ENCODE measurements at places on chromosomes 5 and 9.

GRCh38 chr9:87792831-87793288 is 66.9 kb downstream of the CTSL start:
- DNase-seq, result peak; percentile 95

GRCh38 chr5:55231029-55231918 is 2.1 kb downstream of the CCNO start:
- no peak for DNase-seq

GRCh38 chr5:98248949-98249348 is 524.5 kb upstream of the RGMB start:
- peak; percentile 79 for DNase-seq

- DNase-seq, result peak; percentile 23
Observed at GRCh38 chr5:54309276-54309675, 1.1 kb downstream of the ARL15 start.

- no peak for DNase-seq
Observed at GRCh38 chr9:96279932-96280331, 22.0 kb downstream of the HSD17B3 start.

- no peak for DNase-seq
Observed at GRCh38 chr5:9726931-9727330, 96.8 kb upstream of the TAS2R1 start.

DNA sequence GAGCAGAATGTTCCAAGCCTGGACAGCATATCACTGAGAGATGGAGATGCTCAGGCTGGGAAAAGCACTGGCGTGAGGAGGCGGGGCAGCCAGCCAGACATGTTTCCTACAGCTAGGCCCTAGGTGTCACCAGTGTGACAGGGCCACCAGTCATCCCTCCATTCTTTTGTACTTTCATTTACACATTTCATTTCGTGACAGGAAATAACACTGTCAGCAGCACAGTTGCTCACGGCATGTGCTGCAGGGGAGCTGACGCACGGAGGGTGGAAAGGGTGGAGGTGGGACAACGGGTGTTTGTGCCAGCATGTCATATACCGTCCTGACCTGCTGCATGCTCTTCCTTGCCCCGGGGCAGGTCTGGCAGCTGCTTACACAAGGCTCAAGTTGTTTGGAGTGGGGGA is 14.8 kb upstream of the CEMIP2 start:
- no peak for DNase-seq

DNA sequence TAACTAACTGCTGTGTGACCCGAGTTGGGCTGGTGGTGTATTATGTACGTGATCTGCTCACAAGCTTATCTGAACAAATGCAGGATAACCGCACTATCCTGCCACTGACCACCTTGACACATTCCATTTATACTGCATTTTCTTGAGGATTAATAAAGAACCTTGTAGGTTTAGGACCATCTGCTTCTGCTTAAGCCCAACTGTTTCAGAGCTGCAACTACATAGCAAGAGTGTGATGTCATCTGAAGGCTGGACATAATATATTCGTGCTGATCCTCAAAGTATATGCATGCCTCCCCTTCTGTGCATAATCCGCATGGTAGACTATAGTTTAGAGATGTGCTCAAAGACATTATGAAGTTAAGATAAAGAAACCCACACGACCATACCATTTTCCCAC is 435.9 kb downstream of the BNC2 start:
- DNase-seq, result no peak

DNA sequence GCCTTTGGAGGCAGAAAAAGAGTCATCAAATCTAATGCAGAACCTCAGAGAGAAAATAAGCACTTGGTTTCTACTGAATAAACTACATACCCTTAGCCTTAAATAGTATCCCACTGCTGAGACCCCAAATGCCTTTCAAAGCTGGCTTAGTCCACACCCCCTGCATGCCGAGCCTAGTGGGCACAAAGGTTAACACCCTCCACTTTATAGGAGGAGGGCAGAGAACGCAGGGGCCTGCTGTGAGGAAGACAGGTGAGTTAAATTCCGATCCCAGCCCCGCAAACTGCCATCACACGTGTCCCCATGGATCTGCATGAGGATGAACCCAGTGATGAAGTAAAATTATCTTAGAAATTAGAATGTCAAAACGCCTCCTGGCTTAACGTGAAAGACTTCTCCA is 19.5 kb upstream of the HSD17B3 start:
- no peak for DNase-seq

DNA sequence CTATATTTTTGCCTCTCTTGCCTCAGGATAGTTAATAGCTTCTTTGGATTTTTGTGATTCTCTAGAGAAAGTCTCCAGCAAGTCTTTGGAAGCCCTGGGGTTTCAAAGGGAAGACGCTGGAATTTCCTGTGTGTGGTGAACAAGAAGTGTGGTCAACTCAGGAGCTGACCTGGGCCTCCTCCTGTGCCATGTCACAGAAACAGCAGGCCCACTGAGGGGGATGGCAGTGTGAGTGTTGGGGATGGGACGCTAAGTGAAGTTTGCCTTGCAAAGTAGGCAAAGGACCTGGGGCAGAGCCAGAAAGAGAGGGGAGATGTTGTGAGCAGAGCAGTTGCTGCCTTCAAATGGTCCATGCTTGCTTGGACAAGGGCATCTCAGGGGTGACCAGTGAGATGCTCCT is 226.3 kb downstream of the DMRT2 start:
- no peak for DNase-seq

DNA sequence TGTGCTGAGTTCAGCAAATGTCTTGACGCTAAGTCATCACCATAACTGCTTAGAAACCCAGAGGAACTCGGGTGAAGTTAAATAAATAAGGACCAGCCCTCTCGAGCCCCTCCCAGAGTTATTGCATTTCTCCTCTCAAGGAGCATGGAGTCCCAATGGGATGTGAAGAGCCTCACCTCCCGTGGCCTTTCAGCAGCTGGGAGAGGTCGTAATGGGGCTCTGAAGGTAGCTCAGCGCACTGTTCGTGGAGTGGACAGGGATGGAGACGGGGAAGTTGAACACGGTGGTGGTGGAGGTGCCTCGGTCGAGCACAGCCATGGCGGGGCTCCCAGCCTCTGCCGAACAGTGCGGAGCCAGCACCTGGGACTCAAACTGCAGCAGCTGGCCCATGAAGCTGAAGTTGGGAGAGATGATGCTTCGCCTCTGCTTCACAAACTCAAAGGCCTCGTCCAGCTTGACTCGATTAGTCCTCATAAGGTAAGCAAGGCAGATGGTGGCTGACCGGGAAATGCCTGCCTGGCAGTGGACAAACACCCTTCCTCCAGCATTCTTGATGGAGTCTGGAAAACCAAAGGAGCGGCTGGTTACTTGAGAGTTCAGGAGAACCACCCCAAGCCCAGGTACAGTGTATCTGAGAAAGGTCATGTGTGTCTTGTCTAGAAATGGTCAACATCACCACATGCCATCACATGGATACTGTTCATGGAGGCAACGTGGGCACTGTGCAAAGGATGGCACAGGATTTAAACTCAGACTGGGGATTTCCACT is 2.2 kb downstream of the DUSP1 start:
- DNase-seq, result peak; percentile 77

DNA sequence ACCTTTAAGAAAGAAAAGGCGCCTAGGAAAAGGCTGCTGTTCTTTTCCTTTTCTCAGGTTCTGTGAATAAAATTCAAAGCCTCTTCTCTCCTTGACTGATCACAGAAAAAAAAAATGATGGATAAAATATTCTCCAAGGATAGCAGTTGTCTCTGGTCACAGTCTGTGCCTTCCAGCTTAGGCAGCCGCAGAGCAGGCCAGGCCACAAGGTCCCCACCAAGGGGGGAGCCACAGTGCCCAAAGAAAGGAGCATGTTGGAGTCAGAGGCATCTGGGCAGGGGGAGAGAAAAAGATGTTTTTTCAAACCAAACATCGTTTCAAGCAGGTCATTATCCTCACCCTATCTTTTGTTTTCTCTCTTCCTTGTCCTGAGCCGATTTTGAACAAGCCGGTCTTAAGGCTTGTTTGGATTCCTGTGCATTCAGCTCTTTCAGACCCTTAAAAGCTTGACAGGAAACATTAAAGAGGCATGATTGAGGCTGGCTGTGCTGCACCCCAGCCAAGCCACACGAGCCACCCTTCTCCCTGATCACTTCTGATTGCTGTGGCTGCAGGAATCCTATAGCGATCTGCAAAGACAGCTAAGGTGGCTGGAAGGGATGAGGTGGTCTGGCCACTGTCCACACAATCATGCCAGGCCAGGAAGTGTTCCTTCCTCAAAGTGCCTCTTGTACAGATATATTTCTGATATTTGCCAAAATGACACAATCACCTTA is 284.6 kb upstream of the TLE4 start:
- DNase-seq, result no peak

DNA sequence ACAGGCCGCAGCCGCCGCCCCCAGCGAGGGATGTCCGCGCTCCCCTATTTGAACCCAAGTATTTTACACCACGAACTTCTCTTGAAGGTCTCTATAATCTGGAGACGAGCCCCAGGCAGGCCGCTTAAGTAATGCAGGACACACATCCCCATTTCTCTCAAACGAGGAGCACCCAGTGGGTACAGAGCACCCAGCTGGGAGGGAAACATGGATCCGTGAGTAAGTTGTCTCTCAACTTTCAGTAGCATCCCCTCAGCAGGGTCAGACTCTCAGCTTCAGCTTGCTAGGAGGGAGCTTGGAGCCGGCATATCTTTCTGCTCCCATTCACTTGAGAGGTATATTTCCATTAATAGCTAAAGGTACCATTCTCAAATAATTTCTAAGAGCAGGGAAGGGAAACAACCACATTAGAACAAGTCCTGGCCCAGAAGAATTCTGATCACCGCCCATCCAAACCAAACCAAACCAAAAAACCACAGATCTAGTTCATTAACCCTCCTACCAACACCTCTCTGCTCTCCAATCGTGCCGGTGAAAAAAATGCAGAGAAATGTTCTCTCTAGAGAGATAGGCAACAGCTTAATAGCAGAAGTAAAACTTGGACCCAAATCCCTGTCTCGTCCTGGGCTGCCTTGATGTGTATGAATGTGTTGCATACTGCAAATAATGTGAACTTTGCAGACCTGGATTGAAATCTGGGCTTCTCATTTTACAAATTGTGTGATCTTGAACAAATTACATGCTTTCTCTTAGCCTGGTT is 910 bp downstream of the TDRD7 start:
- DNase-seq, result peak; percentile 12

GRCh38 chr9:120610975-120611689 is 31.2 kb upstream of the CDK5RAP2 start:
- DNase-seq, result peak; percentile 32

DNA sequence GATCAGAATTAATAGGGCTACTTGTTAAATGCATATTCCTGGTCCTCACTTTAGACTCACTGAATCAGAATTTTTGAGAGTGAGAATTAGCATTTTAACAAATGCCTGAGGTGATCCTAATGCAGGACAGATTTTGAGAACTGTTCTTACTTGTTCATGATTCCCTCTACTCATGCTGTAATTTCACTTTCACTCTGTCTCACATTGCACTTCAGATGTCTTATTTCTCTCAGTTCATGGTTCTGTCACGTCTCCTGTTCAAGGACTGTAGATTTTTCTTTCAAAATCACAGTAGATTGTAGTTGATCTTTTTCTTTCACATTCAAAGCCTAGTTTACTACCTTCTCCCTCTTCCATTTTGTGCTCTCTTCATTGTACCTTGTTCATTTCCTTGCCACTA is 54.3 kb downstream of the ADGRV1 start:
- DNase-seq, result no peak

GRCh38 chr5:63125862-63126261 is 547.2 kb downstream of the LRRC70 start:
- DNase-seq, result peak; percentile 67

DNA sequence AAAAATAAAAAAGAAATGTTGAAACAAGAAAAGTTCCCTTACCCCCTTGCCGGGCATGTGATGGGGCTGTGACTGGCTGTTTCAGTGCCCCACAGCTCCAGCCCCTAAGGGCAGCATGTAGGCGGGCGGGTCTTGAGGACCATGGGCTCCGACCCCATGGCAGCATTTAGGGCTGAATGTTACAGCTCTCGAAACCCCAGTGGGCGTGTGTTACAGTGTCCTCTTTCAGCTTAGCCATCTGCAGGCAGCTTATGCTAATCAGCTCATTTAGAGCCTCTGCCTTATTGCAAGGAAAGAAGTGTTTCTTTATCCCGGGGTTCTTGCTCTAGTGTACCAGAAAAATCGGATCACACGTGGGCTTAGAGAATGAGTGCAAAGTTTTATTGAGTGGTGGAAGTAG is 497.4 kb upstream of the CYLC2 start:
- no peak for DNase-seq

GRCh38 chr5:137710086-137710485 is 25.8 kb downstream of the KLHL3 start:
- peak; percentile 86 for DNase-seq

DNA sequence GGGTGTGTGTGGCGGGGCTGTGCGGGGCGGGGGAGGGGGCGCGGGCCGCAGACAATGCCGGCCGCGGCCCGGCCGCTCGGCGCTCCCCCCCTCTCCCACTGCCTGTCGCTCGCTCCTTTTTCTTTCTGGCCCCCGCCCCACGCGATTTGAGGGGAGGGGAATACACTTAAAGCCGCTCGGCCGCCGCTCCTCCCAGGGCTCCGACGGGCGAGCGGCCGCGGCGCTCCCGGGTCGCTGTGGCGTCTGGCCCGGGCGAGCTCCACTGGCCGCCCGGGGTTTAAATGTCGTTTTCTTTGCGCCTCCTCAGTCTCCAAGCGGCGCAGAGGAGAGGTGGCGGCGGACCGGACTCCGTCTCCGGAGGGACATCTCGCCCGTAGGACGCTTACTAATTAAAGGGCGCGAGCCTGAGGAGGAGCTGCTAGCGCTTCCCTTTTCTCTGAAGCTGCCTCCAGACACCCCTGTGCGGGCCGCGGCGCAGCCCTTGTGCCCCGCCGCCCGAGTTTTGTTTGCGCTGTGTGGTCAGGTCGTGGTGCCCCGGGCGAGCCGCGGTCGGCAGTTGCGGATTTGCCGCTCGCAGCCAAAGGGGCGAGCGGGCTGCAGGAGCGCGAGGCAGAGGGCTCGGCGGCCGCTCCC is 1.4 kb downstream of the ZSWIM6 start:
- peak; percentile 40 for DNase-seq

GRCh38 chr9:34385561-34386230 is 9.0 kb upstream of the MYORG start:
- no peak for DNase-seq

GRCh38 chr9:127422133-127422782 is 1.9 kb upstream of the ZNF79 start:
- no peak for DNase-seq

DNA sequence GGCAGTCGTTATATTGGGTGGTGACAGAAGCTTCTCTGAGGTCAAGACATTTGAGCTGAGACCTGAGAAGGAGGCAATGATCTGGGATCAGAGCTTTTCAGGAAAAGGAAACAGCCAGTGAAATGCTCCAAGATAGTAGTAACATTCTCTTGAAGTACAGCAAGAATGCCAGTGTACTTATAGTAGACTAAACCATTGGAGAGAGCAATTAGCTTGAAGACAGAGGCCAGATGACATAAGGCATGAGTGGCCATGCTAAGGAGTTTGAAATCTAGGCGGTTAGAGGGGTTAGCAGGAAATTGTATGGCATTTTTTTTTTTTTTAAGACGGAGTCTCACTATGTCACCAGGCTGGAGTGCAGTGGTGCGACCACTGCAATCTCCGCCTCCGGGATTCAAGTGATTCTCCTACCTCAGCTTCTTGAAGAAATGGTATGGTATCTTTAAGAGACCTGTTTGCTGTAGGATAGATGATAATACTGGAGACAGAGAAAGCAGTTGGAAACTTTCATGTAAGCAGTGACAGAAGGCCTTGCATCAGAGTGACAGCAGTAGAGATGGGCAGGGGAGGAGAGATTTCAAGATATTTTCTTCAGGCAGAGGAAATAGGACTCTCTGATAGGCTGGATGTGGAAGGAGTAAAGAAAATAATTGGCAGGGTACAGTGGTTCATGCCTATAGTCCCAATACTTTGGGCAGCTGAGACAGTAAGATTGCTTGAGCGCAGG is 482.2 kb upstream of the PAPPA start:
- DNase-seq, result no peak

Measured in cardiac fibroblast (primary cell).